ENCODE measurements at places on chromosomes 2 and 18.

DNA sequence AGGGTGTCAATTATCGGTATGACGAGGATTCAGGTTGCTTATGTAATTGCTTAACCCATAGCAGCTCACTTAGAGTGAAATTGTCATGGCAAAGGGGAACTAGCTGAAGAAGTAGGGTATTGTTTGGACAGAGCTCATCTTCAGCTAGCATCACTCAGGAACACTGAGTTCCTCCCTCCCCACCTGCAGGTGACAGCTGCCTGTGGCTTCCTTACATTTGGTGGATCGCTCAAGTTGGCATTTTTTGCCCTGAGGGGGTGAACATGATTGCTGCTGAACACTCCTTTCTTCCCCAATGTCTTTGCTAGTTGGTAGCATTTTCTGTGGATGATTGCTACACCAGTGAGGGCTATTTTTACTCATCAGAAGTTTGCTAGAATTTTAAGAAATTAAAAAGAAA, 86.7 kb upstream of the THUMPD2 start:
- ATAC-seq: no peak

DNA sequence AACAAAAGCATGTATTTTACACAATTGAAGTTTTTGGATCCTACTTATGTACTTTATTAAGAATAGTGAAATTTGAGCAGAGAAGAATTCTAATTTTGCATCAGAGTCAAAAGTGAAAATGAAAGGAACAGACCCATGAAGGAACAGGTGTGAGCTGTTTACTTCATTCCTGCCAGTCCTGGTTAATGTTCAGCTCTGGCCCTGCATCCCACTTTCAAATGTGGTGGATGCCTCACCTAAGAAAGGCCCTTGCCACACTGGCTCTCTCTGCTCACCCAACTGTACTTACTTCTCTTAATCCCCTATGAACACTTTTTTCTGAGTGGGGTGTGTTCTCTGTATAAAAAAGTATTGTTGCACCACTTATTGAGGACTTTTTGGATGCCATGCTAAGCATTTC, 22.2 kb downstream of the FAM110C start:
- peak; percentile 76 for ATAC-seq

- no peak for ATAC-seq
These were observed 302.5 kb upstream of the ACVR2A start for GRCh38 chr2:147542351-147542750.

- ATAC-seq: no peak
These were observed 23.3 kb downstream of the MAP3K19 start for GRCh38 chr2:135023886-135024485.

- ATAC-seq: no peak
These were observed 13.7 kb upstream of the INO80C start for GRCh38 chr18:35511428-35511827.

GRCh38 chr2:6880200-6880733, 2.7 kb downstream of the RSAD2 start:
- peak; percentile 32 for ATAC-seq

GRCh38 chr2:166373539-166373938, 2.2 kb downstream of the SCN9A start:
- ATAC-seq: no peak

Measured in activated T-helper 17 cell treated with anti-CD3 and anti-CD28 coated beads, Interleukin-2, amount 50 U/mL, for 72 hours (primary cell).